Endothelial cell (in vitro differentiated cells): ENCODE measurements at places on chromosomes 2 and 18.

DNA sequence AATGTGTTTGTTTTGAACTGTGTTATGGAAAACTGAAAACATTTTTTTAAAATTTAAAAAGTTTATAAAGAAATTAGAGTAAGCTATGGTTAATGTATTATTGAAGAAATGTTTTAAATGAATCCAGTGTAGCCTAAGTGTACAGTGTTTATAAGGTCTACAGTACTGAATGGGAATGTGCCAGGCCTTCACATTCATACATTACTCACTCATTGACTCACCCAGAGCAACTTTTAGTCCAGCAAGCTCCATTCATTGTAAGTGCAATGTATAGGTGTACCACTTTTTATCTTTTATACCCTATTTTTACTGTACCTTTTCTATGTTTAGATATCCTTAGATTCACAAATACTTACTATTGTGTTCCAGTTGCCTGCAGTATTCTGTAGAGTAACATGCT is 215.1 kb upstream of the THUMPD2 start:
- no peak for DNase-seq

- DNase-seq, result no peak
Measured at GRCh38 chr2:109660046-109660860, 46.1 kb downstream of the SOWAHC start.

DNA sequence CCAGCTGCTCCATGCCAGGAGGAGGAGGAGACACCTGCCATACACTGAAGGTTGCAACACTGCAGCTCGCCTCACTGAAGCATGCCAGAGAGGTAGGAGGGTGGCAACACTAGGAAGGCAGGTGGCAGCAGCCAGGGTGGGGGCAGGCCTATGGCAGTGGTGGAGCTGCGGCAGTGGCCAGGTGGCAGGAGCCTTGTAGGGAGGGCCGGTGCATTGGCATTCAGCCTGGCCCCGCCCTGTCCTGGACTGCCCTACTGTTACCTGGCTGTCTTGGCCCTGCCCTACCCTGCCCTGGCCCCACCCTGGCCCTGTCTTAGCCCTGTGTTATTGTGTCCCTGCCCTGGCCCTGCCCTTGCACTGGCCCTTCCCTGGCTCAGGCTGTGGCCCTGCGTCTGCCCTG is 7.4 kb upstream of the ANKRD62 start:
- no peak for DNase-seq

- DNase-seq, result no peak
Measured at GRCh38 chr18:3058328-3059191, 45.6 kb upstream of the LPIN2 start.

DNA sequence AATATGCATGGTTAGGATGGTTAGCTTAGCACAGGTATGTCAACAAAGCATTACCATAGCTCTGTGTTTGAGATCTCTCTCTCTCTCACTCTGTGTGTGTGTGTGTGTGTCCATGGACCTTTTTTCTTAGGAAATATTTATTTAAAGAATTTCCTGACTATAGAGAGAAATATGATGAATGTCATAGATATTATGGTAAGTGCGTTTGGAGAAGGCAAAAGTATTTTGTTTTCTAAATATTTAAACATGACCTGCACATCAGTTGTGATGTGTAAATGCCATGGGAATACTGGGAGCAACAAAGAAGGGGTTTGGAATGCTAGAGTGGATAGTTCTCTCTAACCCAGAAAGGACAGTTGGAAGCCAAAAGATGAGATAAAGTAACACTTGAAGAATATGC is 3.9 kb upstream of the TMEM178A start:
- no peak for DNase-seq

GRCh38 chr2:187228986-187229385 is 219.1 kb downstream of the CALCRL start:
- no peak for DNase-seq

DNA sequence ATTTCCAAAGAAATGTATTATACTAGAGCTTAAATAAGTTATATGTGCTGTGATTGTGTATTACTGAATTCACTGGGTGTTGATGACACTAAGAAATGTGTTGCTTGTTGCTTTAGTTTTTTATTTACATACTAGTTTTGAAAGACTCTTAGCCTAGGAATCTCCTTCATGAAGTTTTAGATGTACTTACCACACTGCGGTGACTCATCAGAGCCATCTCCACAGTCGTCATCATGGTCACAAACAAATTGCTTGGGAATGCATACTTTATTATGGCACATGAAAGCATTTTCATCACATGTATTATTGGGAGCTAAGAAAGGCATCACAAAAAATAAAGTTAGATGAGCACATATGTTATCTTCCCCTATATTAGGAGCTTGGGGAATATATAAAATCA is 1624.2 kb downstream of the LRP1B start:
- no peak for DNase-seq

GRCh38 chr2:190627448-190628412 is 21.2 kb upstream of the NAB1 start:
- peak; percentile 13 for DNase-seq

GRCh38 chr18:28153485-28154065 is 23.4 kb downstream of the CDH2 start:
- DNase-seq, result no peak

DNA sequence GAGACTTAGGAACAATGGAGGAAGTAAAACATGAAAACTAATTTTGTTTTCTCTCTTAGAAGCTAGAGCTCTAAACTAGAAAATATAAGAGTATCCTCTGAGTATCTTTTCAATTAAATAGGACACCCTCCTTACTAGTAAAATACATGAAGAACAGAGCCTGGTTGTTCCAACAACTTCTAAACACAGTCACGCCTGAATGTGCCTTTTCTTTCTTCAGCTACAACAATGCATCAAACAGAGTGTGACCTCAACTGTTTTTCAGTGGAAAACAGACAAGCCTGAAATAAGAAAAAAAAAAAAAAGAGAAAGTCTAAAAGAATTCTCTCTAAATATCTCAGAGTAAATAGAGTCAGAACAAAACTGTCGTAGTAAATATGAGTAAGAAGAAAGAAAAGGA is 928.8 kb downstream of the CNTNAP5 start:
- no peak for DNase-seq

DNA sequence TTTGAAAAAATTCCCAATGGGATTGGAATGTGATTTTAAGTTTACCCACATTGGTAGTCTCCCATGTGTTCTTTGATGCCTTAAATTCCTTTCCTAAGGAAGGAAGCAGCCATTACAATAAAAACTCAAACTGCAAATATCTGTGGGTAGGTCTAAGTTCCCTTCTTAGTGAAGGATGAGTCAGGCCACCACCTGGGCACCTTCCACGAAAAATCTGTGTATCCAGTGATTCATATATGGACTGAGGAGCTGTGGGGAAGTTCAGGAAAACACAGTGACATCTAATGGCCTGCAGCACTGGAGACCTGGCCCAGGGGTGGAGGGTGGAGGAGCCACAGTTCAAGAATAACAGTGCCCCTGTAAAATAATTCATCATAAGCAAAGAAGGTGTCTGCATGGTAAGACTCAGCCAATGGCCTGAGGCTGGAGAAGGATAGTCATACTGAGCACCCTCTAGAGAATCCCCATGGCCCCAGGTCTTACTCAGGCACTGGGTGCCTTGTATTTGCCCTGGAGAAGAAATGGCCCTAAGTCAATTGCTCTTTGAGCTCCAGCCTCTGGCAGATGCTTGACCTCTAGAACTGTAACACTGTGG is 248.6 kb downstream of the SP3 start:
- DNase-seq, result no peak

- no peak for DNase-seq
Measured at GRCh38 chr2:26017464-26018183, 16.3 kb upstream of the RAB10 start.

DNA sequence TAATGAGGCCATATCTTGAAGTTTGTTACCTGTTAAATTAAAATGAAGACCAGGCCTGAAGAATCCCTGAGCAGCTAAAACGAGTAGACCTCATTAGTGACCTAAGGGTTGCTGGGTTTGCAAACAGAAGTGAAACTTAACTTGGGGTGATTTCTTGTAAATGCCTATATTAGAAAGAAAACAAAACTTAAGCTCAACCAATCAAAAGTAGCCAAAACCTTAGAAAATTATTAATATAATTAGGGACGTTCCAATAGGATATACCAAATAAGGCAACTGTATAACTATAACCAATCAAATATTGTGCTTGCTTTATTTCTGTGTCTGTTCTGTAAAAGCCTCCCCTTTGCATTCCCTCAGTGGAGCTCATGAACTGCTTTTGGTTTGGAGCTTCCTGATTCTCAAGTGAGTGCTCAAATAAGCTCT is 137.9 kb upstream of the VRK2 start:
- no peak for DNase-seq

DNA sequence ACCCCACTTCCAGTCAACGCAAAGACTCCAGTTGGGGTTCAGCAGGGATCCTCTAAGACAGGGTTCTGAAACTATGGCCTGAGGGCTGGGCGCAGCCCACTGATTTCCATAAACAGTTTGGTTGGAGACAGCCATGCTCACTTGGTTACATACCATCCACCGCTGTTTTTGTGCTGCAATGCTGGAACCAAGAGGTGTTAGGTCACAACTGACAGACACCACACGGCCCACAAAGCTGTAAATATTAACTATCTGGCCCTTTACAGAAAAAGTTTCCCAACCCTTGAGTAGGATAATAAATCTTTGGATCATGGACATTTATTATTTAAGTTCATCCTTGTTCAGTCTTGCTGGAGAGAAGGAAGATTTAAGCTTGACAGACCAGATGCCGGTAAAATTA is 8.4 kb upstream of the CD226 start:
- no peak for DNase-seq

DNA sequence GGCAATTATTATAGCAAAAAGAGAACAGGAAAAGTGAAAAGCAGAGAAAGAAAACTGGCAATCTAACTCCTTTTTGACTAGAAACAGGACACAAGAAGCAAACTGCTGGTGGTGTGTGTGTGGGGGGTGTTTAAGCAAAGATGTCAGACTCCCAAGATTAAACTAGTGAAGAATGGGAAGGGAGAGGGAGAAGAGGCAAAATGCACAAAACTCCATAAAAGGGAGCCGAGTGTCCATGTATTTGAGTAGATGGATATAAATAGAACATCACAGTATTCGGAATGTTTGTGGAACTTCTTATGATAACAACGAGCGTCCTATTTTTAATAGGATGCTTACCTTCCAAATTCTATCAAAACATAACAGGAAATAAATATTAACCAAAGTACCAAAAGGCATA is 179.8 kb upstream of the TRIB2 start:
- DNase-seq, result no peak

GRCh38 chr2:109662889-109663288 is 48.7 kb downstream of the SOWAHC start:
- DNase-seq, result no peak

- DNase-seq, result no peak
Measured at GRCh38 chr2:176088937-176089842, 3.3 kb upstream of the HOXD13 start.

DNA sequence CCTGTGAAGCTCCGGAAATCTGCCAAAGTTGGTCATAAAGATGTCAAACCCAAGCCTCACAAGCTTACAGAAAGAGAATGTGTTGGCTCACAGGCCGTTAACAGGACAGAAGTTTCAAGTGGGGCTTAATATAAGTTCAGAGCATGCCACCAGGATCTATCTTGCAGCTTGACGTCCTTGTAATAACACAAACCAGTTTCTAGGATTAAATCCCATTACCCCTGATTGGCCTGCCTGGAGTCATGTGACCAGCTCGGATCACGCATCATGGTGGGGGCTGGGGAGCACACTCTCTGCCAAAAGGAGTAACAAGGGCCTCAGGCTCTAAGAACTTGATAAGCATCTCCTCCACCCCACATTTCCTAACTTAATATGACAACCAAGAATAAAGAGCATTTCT is 38.9 kb upstream of the SCG2 start:
- DNase-seq, result no peak

GRCh38 chr2:53600815-53601214 is 166.8 kb upstream of the CHAC2 start:
- DNase-seq, result no peak

DNA sequence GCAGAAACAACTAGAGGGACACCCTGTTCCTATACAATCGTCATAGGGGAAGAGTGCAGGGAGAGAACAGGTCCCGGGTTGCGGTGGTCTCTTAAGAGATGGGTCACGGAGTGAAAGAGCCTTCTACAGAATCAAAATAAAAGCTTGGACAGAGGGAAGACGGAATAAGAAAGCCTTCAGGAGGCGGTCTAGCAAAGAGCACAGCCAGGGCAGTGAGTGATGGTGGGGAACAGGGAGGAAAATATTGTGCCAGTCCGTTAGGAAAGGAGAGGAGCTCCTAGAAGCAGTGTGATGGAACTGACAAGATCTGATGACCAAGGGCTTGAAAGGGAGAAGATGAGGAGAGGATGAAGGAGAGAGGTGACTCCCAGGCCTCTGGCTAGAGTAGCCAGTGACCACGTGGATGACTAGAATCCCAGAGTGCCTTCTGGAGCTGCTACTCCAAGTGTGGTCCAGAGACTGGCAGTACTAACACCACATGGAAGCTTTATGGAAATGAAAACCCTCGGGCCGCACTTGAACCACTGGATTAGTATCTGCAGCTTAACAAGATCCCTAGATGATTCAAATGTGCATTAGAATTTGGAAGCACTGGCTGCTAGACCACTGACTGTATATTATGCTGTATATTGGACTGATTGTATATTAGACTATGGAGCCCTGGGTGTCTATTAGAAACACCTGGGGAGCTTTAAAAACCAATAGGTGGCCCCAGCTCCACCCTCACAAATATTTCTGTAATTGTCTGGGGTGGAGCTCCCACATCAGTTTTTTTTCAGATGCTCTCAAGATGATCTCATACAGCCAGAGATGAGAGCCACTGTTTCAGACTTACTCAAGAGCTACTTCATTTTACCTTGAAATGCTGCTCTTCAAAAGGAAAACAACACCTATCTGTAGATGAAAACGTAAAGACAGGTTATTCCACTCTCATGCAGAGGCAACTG is 1.1 kb upstream of the EVA1A start:
- DNase-seq, result no peak

GRCh38 chr2:222693837-222694236 is 22.4 kb downstream of the MOGAT1 start:
- DNase-seq, result no peak

DNA sequence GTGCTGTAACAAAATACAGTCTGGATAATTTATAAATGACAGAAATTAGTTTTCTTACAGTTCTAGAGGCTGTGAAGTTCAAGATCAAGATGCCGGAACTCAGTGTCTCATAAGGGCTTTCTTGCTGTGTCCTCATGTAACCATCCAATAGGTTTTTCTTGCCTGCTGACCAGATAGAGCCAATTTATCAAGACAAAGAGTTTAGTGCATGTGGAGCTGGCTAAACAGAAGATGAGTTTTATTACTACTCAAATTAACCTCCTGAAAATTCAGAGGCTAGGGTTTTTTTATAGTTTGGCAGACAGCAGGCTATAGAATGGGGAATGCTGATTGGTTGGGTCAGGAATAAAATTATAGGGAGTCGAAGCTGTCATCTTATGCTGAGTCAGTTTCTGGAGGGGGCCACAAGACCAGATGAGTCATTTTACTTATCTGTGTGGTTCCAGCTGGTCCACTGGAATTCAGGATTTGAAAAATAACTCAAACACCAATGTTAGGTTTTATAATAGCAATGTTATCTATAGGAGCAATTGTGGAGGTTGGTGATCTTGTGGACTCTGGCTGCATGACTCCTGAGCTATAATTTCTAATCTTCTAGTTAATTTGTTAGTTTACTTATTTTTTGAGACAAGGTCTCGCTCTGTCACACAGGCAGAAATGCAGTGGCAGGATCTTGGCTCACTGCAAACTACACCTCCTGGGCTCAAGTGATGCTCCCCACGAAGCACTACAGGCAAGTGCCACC is 3.2 kb upstream of the PDK1 start:
- DNase-seq, result no peak
